ENCODE measurements at places on chromosomes 12 and 14. TPM values are rescaled to one million over a fixed set of nuclear protein-coding genes. Genes with fewer than 3 reads are reported as not detected.
A peak's percentile ranks its signal among the peaks of the same experiment; 100 is the strongest.

GRCh38 chr14:90611501-90611900 lies 204.7 kb downstream of the TTC7B start:
- DNase-seq: peak; percentile 4

DNA sequence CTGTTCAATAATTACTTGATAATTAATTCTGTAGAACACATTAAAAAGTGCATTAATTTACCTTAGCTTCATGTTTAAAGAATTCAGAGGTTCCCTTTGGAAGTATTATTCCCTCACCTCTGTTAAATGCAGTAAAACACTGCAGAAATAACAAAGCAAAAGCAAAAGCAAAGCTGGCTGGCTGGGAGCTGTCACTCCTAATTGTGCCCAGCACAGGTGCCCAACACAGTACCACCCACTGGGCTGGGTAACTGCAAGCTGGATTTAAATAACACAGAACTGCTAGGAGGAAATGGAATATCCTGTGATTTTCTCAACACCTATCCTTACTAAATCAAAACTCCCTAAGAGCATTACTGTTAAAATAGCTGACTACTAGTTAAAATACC lies 72.6 kb downstream of the SLC2A13 start:
- no peak for DNase-seq

Gene DNM1L
- 67.3 TPM for total RNA-seq

DNA sequence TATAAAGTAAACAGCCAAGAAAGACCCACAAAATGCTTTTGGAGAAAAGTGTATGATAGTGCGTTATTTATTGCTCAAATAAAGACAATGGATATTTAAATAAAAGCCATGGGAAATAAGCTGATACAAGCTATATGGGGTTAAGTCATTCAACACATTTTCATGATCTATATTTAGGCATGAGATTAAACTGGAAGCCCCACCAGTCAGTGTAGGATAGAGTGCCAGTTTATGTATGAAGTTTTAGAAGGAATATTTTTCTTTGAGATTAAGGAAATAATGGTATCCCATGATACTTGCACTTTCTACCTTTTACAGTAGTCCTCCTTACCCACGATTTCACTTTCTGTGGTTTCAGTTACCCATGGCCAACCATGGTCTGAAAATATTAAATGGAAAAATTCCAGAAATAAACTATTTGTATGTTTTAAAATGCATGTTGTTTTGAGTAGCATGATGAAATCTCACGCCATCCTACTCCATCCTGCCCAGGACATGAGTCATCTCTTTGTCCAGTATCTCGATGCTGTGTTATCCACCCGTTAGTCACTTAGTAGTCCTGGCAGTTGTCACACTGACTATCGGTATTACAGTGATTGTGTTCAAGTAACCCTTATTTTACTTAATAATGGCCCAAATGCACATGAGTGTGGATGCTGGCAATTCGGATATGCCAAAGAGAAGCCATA lies 22.3 kb downstream of the SYT1 start:
- no peak for DNase-seq

Gene PZP
- 0.46 TPM for total RNA-seq

Measured in cardiac septum (tissue), 1 donor.